NCI-H510A treated with DMSO at 0.1 percent for 48 hours (cell line): ENCODE measurements at places on chromosomes 13 and 19.

- no peak for DNase-seq
Measured at GRCh38 chr13:110118106-110118505, 188.9 kb downstream of the COL4A1 start.

GRCh38 chr19:18141031-18141430 lies 11.9 kb upstream of the PIK3R2 start:
- no peak for DNase-seq

DNA sequence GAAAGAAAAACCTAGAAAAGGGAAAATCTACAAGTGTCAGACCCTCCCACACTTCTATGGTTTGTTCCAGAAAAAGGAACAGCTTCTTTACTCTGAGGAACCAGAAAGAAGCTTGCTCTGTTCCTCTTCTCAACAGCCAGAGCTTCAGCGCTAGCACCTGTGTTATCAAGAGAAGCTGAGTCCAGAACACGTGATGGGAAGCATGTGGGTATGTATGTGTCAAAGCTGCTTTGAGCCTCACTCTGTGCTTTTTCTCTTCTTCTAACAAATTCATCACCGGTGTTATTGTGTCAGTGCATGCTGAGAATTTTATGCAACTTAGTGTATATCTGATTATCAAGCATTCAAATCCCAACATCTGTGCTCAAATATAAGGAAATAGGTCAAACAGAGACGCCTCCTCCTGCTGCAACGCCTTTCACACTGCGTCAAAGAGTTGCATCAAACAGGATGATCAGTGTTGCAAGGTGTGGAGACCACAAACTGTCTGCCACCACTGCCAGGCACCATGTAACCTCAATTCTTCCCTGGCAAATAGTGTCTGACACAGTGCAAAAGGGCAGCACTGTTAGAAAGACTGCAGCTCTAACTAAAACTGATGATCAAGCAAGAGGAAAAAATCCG lies 83.9 kb downstream of the LRRC63 start:
- no peak for DNase-seq

GRCh38 chr13:28355046-28355821 lies 139.7 kb downstream of the FLT1 start:
- no peak for DNase-seq

DNA sequence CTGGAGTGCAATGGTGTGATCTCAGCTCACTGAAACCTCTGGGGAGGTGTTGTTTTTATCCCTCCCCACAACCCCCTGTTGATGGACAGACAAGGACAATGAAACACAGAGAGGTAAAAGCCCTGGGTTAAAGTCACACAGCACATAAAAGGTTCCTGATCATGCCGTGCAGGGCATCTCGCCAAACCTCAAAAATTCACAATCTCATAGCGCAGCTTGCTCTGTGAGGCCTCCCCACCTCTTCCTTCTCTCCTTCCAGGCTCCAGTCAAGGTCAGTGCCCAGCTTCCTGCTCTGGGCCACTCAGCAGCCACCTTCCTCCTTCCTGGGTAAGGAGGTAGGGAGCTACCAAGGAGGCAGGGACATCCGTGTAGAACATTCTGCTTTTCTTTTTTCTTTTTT lies 2.3 kb downstream of the FUT2 start:
- no peak for DNase-seq

GRCh38 chr19:13401388-13401787 lies 104.9 kb downstream of the CACNA1A start:
- DNase-seq: peak; percentile 39

DNA sequence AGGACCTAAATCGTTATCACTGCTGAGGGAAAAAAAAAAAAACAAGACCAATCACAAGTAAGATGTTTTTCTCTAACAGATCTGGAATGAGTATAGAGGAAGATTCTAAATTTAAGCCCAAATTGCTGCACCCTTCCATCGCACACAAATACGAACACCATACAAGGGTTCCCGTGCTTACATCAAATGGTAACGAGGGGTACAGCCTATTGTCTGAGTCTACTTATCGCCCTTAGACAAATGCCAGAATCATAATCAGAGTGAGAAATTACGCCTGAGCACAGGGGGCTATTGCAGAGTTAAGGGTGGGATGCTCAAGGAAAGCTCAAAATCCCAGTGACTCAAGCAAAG lies 603 bp downstream of the ZC3H13 start:
- no peak for DNase-seq

DNA sequence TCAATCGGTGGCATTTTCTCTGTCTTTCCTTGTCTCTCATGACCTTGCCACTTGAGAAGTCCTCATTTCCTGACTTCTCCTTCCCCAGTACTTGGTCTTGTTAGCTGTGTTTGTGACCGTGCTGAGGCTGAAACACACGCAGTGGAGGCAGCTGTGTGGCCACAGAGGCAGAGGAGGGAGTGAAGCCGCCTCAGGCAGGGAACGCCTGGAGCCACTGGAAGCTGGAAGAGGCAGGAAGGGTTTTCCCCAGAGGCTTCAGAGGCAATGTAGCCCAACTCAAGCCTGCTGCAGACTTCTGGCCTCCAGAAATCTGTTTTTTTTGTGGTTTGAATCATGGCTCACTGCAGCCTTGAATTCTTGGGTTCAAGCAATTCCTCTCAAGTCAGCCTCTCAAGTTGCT lies 29.2 kb upstream of the ARGLU1 start:
- no peak for DNase-seq

- DNase-seq: no peak
Measured at GRCh38 chr19:10677751-10678150, 23.5 kb upstream of the QTRT1 start.

DNA sequence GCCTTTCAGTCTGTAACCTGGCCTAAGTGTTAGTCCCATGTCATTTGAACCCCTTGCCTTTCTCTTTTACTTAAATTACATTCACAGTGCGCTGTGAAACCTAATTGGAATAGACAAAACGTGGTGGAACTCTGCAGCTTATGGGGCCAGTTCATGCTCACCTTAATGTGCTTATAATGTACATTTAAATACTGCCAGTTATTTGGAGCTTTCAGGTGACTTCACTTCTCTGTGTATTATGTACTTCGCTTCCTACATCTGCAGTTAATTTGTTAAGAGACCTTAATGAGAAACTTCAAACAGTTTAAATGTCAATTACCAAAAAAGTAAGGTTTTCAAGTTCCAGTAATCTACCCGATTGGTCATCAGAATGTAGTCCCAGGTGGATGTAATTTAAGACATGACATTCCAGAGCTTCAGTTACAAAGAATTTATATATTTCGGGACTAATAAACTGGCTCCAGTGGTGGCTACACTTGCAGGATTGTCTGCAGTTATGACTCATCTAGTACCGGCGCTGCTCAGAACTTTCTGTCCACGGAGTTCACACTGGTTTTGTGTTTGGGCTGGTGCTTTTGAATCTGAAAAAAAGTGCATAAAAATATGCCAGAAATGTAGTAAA lies 125.3 kb downstream of the TM9SF2 start:
- no peak for DNase-seq

GRCh38 chr13:51997186-51997585 lies 14.1 kb downstream of the ATP7B start:
- DNase-seq: no peak

GRCh38 chr13:60137911-60138560 lies 25.7 kb downstream of the DIAPH3 start:
- no peak for DNase-seq

DNA sequence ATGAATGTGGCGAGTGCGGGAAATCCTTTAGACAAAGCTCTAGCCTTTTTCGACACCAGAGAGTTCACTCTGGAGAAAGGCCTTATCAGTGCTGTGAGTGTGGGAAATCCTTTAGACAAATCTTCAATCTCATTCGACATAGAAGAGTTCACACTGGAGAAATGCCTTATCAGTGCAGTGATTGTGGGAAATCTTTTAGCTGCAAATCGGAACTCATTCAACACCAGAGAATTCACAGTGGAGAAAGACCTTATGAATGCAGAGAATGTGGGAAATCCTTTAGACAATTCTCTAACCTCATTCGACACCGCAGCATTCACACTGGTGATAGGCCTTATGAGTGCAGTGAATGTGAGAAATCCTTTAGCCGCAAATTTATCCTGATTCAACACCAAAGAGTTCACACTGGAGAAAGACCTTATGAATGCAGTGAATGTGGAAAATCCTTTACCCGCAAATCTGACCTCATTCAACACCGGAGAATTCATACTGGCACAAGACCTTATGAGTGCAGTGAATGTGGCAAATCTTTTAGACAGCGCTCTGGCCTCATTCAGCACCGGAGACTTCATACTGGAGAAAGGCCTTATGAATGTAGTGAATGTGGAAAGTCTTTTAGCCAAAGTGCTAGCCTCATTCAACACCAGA lies 5.7 kb downstream of the ZNF551 start:
- DNase-seq: no peak

DNA sequence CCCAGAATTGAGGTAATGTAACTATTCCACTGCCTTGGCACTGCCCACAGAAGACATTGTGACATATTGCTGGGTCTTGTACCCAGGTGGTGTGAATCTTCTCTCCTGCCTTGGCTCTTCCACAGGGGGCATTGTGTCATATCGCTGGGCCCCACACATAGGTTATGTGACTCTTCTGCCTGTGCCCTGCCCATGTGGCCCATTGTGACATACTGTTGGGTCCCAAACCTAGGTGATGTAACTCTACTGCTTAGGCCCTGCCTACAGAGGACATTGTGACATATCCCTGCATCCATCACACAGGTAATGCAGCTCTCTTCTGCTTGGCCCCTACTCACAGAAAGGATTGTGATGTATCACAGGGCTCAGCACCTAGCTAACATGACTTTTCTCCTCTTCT lies 37.5 kb upstream of the ZNF254 start:
- DNase-seq: no peak

DNA sequence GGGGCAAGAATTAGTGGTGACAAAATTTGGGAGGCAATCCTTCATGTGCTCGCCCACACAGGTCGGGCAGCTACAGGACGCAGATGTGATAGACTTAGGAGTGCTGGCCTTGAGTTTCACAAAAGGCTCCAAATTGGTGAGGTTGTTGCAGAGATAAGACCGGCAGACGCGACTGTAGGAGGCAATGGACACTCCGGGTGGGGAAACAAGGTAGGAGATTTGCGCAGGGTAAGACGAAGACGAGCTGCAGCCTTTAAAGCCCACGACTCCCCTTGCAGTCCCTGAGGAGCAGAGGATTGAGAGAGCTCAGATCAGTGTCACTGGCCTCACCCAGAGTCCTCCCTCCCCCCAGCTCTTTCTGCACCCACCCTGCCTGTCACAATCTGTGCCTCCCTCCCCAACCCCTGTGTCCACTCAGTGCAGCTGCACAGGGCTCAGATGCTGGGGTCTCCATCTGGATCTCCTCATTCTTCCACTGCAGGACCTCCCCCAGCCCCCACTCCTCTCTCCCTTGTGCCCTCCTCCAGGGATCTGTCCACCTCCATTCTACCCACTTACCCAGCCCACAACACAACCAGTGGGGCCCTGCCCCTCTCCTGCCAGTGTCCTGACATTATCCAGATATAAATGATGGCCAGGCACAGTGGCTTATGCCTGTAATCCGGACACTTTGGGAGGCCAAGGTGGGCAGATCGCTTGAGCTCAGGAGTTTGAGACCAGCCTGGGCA lies 6.3 kb downstream of the LYPD4 start:
- DNase-seq: no peak

- DNase-seq: no peak
Measured at GRCh38 chr19:34193439-34193838, 21.1 kb downstream of the LSM14A start.

DNA sequence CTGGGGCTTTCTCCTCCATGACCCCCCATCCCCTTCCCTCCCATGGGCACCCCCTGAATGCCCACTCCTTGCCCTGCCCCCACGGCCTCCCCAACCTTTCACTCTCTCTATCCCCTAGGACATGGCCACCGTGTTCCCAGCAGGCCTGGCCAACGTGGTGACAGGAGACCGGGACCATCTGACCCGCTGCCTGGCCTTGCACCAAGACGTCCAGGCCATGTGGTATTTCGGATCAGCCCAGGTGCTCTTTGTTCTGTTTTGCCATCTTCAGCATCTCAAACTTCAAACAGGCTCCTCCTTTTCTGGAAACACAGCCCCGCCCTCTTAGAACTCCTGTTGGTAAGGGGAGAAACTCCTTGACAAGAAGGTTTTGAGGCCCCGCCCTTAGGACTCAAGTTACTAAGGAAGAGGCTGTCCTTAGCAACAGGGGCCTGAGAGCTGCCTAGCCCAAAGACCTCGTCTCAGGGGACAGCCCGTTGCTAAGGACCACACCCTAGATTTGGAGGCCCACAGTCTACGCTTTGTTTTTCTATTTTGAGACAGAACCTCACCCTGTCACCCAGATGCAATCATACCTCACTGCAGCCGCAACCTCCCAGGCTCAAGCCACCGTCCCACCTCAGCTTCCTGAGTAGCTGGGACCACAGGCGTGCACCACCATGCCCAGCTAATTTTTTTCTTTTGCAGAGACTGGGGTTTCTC lies 5.1 kb upstream of the FLT3LG start:
- DNase-seq: no peak

DNA sequence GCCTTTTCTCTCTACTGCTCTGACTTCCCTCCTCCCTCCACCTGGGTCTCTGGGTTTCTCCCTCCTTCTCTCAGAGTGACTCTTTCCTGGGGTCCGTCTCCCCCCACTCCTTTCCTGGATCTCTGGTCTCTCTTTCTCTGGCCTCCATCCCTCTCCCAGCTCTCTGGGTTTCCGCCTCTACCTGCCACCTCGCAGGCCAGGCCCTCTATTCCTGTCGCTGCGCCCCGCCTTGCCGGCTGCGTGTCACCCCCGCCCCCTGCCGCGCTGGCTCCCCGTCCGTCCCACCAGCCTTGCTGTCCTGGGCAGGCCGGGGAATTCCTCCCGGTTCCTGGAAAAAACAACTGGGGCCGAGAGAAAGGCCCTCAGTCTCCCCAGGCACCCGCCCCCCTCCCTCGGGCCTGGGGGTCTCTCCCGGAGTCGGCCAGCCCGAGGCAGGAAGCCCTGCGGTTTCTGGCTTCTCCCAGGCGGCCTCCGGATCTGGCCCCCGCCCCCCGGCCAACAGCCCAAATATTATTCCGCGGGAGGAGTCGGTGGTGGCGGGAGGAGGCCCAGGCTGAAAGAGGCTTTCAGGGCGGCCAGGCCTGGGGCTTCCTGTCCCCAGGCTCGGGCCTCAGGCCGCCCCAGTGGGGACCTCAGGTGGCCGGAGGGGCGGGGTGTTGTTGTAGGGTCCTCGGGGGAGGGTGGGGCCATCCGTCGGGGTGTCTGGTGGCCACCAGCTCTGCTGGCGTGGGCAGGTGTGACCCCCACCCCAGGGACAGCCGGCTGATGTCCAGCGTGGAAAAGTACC lies 9.3 kb downstream of the IRF2BP1 start:
- no peak for DNase-seq

GRCh38 chr19:36183245-36183628 lies 31.0 kb upstream of the COX7A1 start:
- no peak for DNase-seq

- no peak for DNase-seq
Measured at GRCh38 chr19:49939721-49940481, 10.6 kb upstream of the NUP62 start.

GRCh38 chr19:39341129-39341718 lies 997 bp upstream of the SAMD4B start:
- DNase-seq: no peak

- no peak for DNase-seq
Measured at GRCh38 chr13:110244071-110244830, 62.7 kb downstream of the COL4A1 start.

DNA sequence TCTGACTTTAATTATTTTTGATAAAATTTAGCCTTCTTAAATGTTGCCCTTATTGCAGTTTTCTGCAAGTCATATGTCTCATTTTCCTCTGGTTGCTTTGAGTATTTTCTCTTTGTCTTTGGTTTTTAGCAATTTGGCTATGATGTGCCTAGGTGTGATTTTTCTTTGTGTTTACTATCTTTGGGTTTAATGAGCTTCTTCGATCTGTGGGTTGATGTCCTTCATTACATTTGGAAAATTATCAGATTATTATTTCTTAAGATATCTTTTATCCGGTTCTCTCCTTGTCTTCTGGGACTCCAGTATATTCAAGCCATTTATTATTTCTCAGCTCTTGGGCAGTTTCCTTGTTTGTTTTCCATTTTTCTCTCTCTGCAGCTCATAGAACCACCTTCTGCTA lies 39.0 kb downstream of the WASF3 start:
- DNase-seq: no peak
